ENCODE measurements at places on chromosomes 6 and 20.

DNA sequence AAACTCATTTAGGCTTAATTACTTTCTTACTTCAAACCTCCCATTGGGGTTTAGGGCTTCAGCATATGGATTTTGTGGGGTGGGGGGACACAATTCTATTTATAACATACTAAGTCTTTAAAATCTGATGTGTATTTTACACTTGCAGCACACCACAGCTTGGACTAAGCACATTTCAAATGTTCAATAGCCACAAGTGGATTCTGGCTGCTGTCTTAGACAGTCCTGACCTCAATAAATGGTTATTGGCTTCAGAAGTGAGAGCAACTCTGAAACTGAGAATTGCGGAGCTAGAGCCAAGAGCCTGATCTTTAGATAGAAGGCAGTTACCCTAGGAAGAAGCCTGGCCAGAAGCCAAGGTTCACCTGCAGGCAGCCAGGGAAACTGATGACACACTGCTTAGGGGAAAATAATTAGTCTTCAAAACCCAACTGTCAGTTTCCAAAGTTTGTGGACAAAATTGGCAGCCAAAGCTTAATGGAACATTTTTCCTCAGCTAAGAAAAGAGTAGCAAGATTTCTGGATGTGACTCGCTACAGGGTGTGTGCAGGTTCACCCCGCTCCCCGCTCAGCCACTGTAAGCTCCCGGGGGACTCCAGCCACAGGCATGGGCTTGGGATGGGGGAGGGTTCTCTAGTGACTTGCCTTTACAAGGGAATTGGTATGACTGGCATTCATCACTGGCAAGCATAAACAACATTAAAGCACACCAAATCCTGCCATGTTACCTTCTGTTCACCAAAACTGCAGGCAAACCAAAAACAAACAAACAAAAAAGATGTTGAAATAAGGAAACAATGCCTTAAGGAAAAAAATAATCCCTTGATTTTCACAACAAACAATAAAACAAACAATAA is 219.8 kb downstream of the TFAP2A start:
- DNase-seq = no peak

DNA sequence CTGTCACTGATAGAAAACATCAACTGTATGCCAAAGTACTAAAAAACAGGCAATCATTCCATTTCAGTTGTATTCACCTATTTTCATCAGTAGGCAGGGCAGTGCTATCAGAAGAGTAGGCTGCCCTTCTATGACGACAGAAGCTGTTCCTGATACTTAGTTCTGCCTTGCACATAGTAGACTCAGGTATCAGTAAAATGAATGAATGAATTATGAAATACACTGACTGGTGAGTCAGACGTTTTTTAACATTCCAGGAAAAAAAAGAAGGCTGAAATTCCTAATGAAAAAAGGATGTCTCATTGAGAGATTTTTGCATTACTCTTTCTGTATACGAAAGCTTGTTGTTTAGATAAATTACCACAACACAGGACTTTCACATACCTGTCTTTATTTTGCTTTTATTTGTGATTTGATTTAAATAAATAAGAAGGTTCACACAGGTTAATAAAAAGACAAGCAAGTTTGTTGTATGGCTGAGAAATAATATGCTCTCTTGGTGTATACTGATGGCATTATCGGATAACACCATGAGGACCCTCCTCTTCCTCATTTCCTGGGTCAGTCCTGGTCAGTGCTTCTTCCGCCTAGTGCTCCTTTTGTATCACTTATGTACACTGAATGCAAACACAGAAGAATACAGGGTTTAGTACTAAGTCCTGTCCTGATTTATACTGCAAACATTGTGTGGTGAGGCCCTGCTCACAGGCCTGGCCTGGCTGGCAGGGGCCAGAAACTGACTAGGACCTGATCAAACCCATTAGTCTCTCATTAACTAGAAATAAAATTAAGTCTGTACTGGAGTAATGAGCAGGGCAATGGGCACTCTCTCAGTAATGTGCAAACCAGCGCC is 39.4 kb upstream of the SPDEF start:
- DNase-seq = no peak

DNA sequence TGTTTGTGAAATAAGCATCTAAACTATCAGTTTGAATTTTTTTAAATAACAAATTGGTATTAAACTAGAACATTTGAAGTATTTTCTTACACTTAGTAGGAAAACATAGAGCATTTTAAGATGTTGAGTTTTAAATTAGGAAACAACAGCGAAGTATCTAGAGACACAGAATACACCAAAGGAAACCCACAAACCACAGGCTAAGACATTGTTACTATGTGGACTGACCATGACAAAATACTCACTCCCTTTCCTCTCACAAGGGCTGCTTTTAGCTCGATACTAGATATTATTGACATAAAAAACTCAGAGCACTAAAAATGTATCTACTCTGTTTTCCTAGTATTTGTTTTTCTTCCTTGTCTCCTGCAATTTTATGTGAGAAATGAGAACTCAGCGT is 266.0 kb upstream of the CITED2 start:
- DNase-seq = no peak

GRCh38 chr20:17494201-17494600 is 37.0 kb downstream of the BFSP1 start:
- no peak for DNase-seq

GRCh38 chr6:80158478-80158989 is 52.1 kb downstream of the BCKDHB start:
- no peak for DNase-seq

- no peak for DNase-seq
Measured at GRCh38 chr6:16595514-16596120, 165.6 kb downstream of the ATXN1 start.

GRCh38 chr6:22036275-22036674 is 260.6 kb downstream of the PRL start:
- no peak for DNase-seq

DNA sequence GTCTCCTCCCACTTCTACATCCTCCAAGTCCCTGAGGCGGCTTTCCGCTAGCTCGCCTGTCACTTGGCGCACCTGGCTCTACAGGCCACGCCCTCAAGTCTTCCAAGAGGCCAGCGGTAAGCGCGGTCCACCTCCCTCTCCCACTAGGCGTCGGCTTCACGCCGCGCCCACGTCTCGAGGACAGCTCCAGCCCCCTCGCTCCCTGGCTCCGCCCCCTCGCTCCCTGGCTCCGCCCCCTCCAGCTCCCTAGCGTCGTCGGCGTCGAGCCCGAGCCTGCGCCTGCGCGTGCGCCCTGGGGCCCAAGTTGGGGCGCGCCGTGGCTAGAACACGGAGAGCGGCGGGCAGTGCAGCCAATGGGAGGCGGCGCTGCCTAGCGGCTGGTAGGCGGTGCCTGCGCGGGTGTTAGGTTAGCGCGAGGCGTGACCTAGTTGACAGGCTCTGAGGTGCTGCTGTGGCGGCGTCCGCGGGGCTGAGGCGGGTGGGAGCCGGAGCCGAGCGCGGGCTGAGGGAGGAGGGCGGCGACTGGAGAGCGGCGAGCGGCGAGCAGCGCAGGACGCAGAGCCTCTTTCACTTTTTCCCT is at the start of gene MACROD2:
Gene MACROD2, plus strand, starts transcription at position 431 of the 580 bp plus-strand sequence.
- DNase-seq = peak; percentile 31

DNA sequence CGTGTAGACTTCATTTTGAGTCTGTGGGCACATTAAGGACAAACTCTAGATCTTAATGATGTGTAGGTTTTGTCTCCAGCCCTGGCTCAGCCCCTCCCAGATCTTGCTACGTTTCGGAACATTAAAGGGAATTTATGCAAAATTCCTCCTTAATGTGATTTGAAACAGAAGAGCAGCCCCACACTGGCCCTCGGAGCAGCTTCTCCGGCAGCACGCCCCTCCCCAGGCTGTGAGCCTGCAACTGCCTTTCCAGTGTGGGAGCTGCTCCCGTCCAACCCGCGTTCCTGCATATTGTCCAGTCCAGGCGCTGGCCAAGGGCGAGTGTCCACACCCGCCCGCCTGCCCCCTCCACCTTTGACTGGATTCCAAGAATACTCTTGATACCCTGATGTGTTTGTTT is 257.2 kb downstream of the TAF4 start:
- no peak for DNase-seq

DNA sequence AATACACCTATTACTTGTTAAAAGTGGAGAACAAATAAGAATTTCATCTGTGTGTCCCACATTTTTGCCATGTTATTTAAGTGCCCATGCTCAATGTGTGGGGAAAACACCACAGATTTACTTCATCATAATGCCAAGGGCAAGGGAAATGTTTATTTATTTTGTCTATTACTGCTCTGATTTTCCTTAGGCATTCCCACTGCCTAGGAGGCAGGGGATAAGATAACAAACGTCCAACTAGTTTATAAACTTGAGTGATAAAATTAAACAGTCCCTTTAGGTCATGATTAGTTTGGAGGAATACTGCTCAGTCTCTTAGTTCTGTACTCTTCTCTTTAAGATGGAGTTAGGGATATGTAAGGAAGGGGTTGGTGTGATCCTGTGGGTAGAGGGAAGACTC is 598.4 kb upstream of the MARCKS start:
- DNase-seq = no peak

DNA sequence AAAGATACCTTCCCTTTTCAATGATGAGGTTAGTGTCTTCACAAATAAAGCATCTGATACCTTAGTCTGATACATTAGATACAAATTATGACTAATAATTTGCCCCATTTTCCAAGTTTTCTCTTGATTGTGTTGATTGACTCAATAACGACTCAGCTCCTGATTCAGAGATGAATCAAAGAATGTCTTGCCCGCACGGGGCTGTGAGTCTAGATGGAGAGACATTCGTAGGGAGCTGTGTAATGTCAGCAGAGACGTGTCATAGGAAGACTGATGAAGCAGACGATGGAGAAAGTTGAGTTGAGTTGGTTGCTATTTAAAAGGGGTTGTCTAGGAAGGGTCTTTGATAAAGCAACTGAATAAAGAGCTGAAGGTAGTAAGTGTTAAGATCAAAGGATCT is 78.2 kb downstream of the TSHZ2 start:
- DNase-seq = no peak

DNA sequence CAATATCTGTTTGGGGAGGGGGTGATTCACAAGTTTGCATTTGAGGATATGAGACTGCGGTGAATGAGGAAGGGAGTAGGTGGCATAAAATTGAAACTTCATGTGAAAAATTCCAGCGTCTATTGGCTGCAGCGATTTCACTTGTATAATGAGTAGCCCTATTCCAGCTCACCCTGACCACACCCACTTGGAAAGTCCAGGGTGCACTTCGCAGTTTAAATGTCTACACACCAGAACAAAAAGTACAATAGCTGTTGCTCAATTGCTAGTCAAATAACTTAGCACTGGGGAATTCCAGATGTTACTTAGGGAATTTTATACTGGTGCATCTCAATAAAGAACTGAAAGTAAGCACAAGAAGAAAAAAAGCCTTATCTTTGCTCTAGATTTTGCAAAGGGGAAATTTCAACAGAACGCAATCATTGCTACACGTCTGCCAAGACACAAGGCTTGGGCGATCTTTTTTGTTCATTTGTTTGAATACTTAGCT is 6.3 kb downstream of the TNFAIP3 start:
- DNase-seq = peak; percentile 70

- no peak for DNase-seq
Measured at GRCh38 chr6:157831018-157831369, 7.9 kb downstream of the SNX9 start.

- no peak for DNase-seq
Measured at GRCh38 chr6:12017263-12017662, 5.2 kb downstream of the HIVEP1 start.

DNA sequence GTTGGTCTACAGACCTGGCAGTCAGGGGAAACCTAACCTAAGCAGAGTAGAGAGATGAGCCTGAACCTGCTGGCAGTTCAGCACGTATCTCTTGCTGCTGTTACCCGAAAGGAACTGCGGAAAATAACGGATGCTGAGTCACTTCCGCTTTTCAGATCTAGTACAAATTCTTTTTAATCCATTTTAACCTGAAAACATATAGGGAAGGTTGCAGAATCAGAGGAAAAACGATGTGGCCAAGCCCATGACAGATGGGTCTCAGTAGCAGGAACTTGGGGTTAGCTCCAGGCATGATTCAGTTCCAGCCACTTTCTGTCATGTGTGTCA is 351.9 kb upstream of the PRND start:
- peak; percentile 13 for DNase-seq

DNA sequence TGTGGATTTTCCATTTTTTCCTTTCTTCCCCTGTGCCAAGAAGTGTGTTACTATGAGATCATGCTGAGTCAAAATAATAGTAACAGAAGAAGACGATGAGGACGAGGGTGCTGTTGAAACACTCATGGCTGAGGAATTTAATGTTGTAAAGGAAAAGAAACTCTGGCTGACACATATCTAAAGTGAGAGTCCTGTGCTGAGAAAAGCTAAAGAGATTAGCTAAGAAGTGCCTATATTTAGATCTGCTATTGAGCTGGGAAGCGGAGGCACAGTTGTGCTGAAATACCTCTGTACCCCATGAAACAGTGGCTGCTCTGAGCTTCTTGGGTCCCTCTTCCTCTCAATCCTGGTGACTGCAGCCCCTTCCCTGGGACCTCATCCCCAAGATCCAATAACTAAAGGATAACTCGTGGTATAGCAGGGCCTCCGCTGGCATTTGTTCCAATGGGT is 1.1 kb upstream of the SYTL3 start:
- no peak for DNase-seq

- DNase-seq = no peak
Measured at GRCh38 chr6:48844696-48845095, 618.4 kb downstream of the MMUT start.

- DNase-seq = no peak
Measured at GRCh38 chr20:49104365-49104648, 58.2 kb downstream of the CSE1L start.

GRCh38 chr6:43454696-43455530 is 435 bp downstream of the DLK2 start:
- peak; percentile 41 for DNase-seq

DNA sequence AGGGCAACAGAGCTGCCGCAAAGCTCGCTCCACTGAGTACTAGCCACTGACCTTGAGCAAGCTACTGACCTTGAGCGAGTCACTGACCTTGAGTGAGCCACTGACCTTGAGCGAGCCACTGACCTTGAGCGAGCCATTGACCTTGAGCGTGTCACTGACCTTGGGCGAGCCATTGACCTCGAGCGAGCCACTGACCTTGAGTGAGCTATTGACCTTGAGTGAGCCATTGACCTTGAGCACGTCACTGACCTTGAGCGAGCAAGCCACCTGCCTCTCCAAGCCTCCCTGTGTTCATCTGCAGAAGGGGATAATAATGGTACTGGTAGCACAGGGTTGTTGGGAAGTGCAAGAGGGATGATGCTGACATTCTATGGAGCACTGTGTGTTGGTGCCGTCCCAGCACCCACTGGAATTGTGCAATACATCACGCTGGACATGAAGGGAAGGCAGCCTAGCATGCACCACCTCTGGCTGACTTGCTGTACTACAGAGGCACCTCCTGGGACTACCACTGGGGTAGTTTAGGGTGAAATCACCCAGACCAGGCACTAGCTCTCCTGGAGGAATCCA is 60.2 kb downstream of the CTCFL start:
- DNase-seq = no peak

GRCh38 chr20:44039741-44040140 is 125.1 kb downstream of the TOX2 start:
- DNase-seq = no peak

DNA sequence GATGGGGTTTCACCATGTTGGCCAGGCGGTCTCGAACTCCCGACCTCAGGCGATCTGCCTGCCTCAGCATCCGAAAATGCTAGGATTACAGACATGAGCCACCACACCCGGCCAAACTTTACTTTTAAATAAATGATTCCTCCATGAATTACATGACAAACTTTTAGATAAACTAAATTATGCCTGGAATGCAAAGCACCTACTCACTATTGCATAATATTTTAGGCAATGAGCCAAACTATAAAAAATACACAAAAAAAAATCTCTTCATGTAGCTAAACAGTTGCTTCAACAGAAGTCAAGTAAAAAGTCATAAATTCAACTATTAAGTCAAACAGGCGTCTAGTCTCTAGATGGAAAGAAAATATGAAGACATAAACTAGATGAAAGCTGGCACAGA is 56.5 kb downstream of the PTPRK start:
- DNase-seq = no peak

- DNase-seq = no peak
Measured at GRCh38 chr6:63389191-63389844, 69.5 kb upstream of the LGSN start.

All from stimulated activated CD4-positive, alpha-beta T cell treated with anti-CD3 and anti-CD28 coated beads, Interleukin-12 subunit alpha, Interleukin-12 subunit beta, amount 100 ng/mL, for 4 hours (primary cell).